Common myeloid progenitor, CD34-positive (primary cell): ENCODE measurements at places on chromosomes 4 and X.

DNA sequence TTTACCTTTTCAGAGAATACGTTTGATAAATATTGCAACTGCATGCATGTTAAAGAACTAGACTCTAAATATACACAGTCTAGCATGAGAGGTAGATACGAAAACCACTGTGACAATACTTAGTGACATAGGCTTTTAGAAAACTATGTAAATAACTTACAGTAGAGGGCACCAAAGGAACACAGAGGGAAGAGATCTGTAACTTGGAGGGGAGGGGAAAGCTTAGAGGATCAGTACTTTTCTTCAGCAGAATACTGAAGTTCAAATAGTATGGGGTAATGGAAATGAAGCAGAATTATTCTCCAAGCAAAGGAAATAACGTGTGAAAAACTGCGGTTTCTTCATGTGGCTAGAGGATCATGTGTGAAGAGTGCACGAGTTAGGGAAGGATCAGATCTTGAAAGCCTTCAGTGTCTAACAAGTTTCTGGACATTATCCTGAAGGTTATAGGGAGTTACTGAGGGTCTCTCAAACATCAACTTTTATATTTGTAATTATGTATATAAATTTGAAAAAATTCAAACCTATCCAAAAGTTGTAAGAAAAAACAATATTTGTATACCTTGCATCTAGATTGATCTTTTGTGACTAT, 264.3 kb downstream of the NPFFR2 start:
- peak; percentile 60 for DNase-seq

GRCh38 chrX:69165087-69165651, at the start of gene PJA1:
PJA1 (minus strand) TSS chrX:69165453; CDS start chrX:69163073, 2,380 bp downstream.
- peak; percentile 82 for DNase-seq

GRCh38 chr4:40916880-40917279, 167.1 kb downstream of the NSUN7 start:
- peak; percentile 47 for DNase-seq

- peak; percentile 93 for DNase-seq
Measured at GRCh38 chr4:189940178-189941004, at the start of gene FRG1. FRG1 (plus strand) TSS chr4:189940872; CDS start chr4:189941010, 138 bp downstream.

- peak; percentile 35 for DNase-seq
Measured at GRCh38 chrX:47540754-47541538, 20.1 kb upstream of the ARAF start.

- no peak for DNase-seq
Measured at GRCh38 chr4:3520276-3520675, 11.9 kb downstream of the LRPAP1 start.

DNA sequence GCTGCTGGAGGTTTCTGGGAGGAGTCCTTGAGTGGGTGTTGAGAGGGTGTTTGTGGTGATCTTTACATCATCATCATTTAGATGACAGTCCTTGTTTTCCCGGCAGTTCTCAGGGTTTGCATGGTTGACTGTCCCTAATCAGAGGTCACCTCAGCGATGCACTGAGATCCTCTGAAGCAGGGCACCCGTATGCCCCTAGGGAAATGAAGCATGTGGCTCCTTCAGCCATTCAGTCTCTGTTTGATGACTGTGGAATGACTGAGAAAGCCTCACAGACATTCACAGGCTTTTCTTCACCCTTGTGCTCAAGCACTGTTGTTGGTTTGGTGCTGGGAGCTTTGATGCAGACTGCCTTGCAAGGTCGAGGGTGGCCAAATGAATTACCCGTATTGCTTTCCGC, 474.7 kb downstream of the SPRY1 start:
- no peak for DNase-seq

GRCh38 chrX:6986915-6987314, 160.6 kb upstream of the STS start:
- no peak for DNase-seq

GRCh38 chrX:113804819-113805218, 779.1 kb upstream of the HTR2C start:
- DNase-seq, result no peak

- DNase-seq, result no peak
Measured at GRCh38 chrX:66163849-66164411, at the start of gene HEPH. HEPH (plus strand) TSS chrX:66164247; CDS start chrX:66170571, 6,324 bp downstream.

- no peak for DNase-seq
Measured at GRCh38 chrX:119676949-119677653, 15.9 kb downstream of the SEPTIN6 start.

GRCh38 chr4:70754990-70755688, 33.4 kb downstream of the RUFY3 start:
- DNase-seq, result no peak

- DNase-seq, result no peak
Measured at GRCh38 chr4:54714631-54715030, 56.9 kb downstream of the KIT start.

DNA sequence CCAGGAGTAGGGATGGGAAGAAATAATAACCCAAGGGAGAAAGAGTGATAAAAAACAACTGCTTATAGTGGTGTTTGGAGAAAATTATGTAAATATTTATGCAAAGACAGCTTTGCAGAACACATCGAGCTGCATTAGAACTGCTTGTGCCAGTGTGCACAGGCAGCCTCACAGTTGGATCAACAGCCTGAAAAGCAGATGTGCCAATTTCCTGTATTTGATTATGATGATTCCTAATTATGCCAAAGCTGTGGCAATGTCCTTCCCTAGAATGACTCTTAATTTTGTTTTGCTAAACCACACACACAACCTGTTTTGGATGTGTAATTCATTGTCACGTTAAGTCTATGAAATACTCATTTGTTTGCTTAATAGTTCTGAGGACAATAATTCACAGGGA, 30.6 kb upstream of the ANTXR2 start:
- DNase-seq, result peak; percentile 36

- no peak for DNase-seq
Measured at GRCh38 chrX:153864101-153864500, 21.9 kb downstream of the L1CAM start.

DNA sequence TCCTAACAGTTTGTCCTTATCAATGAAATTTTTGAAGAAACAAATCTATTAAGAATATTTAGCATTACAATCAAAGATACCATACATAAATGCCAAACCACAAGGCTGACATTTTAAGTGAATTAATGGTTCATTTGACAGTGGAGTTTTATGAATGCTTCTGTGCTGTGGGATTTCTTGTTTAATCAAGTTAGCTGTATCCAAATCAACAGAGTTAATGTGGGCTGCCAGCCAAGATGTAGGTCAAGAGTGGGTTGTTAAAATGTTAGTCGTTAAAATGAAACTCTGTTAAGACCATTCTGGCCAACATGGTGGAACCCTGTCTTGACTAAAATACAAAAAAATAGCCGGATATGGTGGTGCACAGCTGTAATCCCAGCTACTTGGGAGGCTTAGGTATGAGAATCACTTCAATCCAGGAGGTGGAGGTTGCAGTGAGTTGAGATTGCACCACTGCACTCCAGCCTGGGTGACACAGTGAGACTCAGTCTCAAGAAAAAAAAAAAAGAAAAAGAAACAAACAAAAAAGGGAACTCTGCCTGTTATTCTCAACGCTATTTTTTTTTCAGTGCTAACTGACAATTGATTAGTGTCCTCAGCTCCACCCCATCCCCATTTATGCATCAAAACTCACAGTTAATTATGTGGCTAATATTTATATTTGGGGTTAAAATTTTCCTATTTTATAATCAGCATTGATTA, 20.2 kb downstream of the GPAT3 start:
- DNase-seq, result peak; percentile 63

DNA sequence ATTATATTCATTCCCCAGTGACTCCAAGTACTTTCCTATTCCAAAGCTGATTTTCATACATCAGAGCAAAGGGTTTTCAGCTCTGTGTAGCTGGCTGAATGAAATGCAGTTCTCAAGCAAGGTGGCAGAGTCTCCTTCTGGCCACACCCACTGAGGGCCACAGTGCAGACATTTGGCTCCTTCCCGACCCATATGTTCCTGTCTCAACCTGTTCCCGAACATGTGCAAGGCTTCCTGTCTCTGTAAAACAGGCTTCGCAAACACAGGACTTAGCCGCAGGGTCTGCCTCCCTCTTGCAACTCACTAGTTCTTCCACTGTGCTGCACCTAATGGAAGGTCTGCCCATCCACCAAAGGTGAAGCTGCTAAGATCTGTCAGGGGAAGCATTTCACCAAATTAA, 249.2 kb downstream of the MID1IP1 start:
- DNase-seq, result no peak

- DNase-seq, result no peak
Measured at GRCh38 chrX:98057176-98057575, 1173.5 kb downstream of the RPA4 start.
